ENCODE measurements at places on chromosomes 16 and 17.

- DNase-seq = no peak
These were observed 48.8 kb upstream of the SIAH1 start for GRCh38 chr16:48433850-48434530.

DNA sequence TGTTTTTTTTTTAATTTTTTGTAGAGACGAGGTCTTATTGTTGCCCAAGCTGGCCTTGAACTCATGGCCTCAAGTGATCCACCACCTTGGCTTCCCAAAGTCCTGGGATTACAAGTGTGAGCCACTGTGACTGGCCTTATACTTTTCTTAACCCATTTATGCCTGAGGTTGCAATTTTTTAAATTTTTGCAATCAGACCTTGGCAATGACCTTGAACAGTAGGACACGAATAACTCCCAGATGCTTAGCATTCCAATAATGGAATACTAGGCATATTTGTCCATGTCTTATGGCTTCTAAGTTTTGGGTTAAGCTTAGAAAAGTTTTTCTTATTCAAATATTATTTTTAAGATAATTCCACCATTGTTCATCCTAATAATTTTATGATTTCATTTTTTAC is 28.3 kb upstream of the TMEM97 start:
- DNase-seq = no peak

DNA sequence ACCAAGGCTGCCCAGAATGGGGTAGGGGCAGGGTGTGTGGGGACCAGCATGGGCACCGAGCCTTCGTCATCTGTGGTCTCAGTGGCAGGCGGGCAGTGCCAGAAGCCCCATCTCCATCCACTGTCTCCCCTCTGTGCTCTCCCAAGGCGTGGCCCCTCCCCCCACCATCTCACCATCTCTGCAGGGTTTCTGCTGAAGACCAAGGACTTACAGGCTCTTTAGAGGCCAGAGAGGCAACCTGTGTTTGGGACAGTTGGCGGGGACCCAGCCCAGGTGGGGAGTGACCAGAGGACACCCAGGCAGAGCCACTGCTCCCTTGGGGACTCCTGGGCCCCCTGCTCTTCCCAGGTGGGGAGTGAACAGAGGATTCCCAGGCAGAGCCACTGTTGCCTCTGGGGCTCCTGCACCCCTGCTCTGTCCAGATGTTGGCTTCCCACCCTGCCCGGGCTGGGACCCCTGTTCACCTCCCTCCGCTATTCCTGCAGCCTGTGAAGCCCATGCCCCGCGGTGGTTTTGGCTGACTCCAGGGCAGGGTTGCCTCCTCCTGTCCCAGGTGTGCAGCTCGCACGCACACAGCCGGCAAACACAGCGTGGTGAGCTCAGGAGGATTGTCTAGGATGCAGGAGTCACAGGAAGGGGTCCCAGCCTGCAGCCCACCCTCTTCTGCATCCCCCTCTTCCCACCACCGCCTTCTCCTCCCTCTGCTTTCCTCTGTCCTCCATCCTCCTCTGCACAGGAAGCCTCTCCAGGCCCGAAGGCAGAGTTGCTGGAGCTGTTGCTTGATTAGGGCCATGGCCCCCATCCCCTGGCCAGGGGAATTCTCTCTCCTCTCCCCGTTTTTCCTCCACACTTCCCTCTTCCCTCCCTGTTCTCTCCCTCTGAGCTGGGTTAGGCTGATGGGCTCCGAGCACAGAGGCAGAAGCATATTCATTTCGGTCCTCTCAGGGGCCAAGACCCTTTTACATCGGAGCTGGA is 45.0 kb downstream of the SLC7A5 start:
- DNase-seq = no peak

GRCh38 chr17:49217651-49218413 is 7.3 kb downstream of the ABI3 start:
- DNase-seq = no peak

DNA sequence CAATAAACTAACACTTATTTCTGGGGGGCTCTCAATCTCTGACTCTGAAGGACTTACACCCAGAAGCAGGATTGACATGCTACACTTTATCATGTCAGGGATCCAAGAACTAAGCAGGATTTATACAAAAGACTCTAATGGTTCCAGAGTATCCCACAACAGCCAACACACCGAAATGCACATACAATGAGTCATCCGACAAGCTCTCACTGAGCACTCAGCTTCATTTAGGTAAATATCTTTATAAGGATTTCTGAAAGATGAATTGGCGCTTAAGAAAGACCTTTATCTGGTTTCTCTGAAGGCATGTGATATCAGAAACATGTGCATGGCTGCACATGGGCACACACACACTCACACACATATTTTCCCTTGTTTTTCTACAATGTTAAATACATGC is 77.2 kb downstream of the TOX3 start:
- no peak for DNase-seq

GRCh38 chr16:76280421-76281215 is 3.4 kb downstream of the CNTNAP4 start:
- no peak for DNase-seq

DNA sequence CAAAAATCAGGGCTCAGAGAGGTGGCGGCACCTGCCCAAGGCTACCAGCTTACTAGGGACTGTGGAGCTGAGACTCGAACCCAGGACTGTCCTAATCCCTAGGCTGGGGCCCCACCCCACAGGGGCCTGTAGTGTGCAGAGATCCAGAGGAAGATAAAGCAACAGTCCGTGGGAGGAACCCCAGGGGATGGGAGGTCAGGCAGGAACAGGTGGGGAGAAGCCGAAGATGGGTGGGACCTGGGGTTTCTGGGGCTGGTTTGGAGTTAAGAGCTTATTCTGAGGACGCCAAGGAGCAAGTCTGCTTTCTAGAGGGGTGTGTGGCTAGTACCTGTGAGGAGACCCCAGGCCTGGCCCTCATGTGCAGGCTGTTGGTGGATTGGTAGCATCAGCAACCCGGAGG is 14.9 kb downstream of the C16orf74 start:
- DNase-seq = no peak

GRCh38 chr17:8447799-8448198 is 12.1 kb downstream of the NDEL1 start:
- DNase-seq = no peak

DNA sequence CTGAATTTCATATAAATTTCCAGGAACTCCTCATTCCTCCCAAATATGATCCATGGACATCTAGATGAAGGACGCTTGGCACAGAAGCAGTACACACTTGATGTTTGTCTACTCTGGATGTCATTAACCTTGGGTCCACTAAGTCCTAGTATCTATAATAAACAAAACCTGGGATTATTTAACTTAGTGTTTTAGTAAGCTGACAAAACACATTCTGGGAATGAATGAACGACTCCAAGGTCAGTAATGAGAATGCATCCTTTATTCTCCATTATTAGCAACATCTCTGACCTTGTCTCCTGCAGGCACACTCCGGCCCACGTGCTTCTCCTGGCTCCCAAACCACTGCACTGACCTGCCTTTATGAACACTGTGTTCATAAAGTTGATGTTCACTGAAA is 24.1 kb upstream of the CDYL2 start:
- DNase-seq = no peak
